ENCODE measurements at places on chromosomes 4 and X. TPM values are rescaled to one million over a fixed set of nuclear protein-coding genes. Genes with fewer than 3 reads are reported as not detected.

The KLKB1 gene
- not detected for total RNA-seq

DNA sequence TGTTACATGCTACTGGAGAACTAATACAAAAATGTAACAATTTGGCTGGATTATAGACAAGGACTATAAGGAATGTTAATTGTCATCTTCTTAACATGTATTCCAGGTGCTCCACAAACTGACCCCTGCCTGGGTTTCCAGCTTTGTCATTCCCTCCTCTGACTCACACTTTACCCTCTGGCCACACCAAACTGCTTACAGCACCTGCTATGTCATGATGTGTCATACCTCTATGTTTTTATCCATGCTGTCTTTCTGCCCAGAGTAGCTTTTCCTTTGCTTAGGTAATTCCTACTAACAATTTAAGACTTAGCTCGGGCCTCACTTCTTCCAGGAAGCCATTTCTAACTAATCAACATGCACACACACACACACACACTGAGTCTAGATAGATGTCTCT lies 14.0 kb upstream of the SHROOM4 start:
- DNase-seq: no peak

- no peak for DNase-seq
These were observed 307.3 kb downstream of the RAPGEF2 start for GRCh38 chr4:159410076-159410777.

- DNase-seq: no peak
These were observed 23.0 kb downstream of the CDKL5 start for GRCh38 chrX:18448416-18448815.

GRCh38 chr4:39166669-39167068 lies 15.7 kb upstream of the WDR19 start:
- DNase-seq: no peak

- no peak for DNase-seq
These were observed 370.8 kb downstream of the GPM6A start for GRCh38 chr4:175441256-175441655.

GRCh38 chr4:154939851-154940250 lies 158.8 kb downstream of the RBM46 start:
- no peak for DNase-seq

The CXCL3 gene
- total RNA-seq: not detected

DNA sequence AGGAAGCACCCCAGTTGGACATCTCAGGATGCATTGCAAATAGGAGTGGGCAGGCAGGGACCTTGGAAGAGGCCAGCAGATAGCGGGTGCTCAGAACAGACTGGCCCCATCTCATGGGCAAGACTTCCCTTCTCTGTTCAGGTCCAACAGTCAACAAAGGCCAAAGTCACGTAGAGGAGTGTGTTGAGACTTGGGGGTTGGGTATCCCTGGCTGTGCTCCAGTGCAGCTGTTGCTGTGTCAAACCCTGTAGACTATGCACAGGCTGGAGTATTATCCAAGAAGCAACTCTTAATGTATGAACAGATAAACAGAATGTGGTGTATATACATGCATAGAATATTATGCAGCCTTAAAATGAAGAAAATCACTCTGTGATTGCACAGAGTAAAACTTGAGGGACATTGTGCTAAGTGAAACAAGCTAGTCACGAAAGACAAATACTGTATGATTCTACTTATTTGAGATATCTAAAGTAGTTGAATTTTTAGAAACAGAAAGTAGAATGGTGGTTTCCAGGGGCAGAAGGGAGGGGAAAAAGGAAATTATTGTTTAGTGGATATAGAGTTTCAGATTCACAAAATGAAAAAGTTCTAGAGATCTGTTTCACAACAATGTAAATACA lies 192.1 kb upstream of the LCORL start:
- DNase-seq: no peak

DNA sequence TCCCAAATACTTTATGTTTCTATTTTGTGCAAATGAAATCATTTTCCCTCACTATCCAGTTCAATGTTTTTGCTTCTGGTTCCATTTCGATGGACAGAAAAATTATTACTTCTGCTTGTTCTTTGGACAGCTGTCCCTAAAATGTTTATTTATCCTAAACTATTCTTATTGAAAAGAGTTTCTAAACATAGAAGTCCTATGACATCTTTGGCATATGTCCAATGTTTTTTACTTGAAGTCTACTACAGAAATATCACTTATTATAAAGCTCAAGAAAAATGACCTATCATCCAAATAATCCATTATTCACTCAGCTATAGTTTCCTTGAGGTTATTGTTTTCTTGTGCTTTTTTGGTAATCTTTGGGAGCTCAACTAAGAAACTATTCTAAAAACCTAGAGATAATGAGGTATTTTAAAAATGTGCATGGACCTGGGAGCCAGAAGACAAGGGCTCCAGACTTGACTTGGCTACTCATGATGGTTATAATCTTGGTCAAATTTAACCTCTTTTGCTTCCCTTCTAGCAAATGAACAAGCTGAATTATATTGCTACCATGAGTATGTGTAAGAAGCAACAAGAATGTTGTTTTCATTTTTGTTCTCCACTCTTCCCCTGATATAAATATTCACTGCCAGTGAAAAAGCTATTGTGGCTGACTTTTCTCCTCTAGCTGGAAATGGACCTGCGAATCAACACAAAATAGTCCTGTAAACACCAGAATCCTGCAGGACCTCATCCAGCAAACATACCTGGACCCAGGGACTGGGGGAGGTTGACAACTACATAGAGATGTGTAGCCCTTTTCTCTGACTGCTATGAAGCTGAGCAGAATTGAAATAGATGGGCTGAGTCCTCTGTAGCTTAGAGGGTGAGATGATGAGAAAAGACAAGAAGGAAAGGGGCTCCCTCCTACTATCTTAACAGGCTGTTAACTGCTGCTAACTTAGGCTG lies 137.4 kb downstream of the FRYL start:
- no peak for DNase-seq

GRCh38 chrX:10743476-10743875 lies 123.1 kb upstream of the MID1 start:
- DNase-seq: no peak

DNA sequence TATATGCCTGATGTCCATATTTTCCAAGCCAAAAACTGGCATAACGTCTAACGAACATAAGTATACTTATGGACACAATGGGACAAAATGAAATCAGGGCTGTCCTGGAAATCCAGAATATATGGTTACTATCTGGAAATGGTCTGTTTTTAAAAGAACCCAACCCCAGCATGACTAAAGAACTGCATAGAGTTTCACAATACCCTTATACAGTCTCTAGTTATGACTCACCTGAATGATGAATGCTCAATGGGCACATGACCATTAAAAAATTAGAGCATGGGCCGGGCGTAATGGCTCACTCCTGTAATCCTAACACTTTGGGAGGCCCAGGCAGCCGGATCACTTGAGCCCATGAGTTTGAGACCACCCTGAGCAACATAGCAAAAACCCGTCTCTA lies 31.8 kb downstream of the AMMECR1 start:
- DNase-seq: no peak

DNA sequence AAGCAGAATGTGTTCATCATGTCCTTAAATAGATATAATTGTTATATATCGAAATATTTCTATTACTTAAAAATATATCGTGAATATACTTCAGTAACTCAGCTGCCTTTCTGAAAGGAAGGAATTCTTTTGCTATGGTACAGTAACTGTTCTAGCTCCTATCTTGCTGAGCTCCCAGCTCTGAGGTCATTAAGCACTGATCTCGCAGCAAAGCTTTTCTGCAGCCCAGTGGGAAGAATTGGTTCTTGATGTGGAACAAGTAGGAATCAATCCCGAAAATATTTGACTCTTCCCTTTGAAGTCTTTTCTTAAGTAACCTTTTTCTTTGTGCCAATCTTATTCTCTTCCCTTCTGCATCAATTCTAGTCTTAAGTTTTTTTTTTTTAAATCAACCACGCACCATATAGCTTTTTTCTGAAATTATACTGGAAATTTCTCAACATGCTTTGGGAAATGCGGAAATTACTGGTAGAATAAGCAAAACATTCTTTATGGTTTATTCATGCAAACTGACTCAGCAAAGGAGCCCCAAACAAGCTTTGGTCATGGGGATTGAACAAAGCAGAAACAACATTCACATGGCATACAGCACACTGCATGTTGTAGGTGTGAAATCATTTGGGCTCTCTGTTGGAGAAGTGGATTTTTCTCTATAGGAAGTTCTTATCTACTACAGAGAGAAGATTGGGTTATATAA lies 428.9 kb upstream of the GNPDA2 start:
- DNase-seq: no peak

The FANCB gene
- total RNA-seq: 17.9 TPM

DNA sequence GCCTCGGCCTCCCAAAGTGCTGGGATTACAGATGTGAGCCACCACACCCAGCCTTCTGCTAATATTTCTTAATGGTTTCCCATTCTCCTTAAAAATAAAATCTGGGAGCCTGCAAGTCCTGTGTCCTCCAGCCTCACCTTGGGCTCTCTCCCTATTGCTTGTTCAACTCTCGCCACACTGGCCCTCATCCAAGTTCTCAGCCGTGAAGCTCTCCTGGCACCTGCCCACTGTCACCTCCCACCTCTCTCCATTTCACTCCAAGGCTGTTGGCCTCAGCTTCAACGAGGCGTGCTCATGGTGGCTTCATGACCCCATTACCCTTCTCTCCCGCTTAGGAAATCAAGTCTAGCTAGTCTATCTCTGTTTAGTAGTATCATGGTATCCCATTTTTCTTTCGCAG lies 9.5 kb upstream of the ETNPPL start:
- DNase-seq: no peak

The USP17L21 gene
- total RNA-seq: not detected

- no peak for DNase-seq
These were observed 48.8 kb downstream of the IGFBP7 start for GRCh38 chr4:57061395-57061794.

The SLITRK4 gene
- total RNA-seq: not detected

The DMRTC1 gene
- total RNA-seq: not detected

DNA sequence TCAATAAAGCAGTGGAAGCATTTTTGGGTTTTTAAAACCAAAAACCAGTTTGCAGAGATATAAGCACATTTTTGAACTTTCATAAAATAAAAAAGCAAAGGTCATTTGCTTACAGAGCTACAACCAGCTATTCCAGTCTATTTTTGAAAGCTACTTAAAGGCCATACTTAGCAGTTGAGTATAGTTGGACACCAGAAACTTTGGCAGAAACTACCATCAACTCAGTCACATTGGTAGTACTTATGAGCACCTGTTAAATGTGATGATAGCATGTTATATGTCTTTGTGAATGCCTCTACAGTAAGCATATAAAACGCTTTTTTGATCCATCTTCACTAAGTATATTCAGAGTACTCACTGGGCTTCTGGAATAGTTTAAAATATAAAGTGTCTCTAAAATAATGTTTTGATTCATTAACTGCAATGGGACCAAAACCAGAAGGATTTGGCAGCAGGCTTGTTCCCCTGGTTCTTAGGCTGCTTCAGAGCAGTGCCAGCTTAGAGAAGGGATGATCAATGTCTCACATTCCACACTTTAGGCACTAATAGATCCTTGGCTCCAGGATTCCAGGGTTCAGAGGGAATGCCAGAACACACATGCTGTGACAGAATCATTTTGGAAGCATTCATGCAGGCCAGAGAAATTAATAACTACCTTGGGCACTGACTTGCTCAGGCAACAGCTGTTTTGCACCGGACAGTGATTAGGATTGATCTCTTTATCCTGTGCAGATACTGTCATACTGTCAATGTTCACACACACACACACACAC lies 103.9 kb downstream of the IQCM start:
- DNase-seq: no peak

DNA sequence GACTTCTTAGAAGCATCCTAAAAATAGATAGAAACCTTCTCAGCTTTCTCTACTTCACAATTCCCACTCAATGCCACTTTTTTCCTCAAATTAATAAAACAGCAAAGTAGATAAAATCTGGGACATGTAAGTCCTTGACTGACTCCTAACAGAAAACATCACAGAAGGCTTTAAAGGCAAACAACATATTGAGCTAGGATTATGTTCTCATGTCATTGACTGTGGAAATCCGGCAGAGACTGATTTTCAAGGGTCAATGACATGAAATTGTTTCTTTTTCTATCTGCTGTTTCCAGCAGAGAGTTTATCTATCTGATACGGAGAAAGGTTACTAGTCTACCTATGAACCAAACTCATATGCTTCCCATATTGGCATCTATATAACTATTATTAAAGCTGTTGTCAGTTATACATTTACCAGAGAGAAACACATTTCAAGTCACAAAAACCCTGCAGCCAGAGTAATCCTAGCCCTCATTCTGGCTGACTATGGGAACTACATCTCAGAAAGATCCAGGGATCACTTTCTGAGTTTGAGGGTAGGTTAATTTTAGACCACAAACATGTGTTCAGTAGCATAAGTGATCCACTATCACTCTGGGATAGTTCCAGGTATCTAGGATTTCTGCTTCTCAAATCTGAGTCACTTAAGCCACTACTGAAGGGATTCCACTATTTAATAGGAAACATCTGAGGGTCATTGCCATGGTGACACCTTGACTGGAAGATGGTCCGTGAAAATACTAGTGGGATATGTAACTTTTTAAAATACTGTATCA lies 147.6 kb downstream of the PPP3CA start:
- DNase-seq: no peak

DNA sequence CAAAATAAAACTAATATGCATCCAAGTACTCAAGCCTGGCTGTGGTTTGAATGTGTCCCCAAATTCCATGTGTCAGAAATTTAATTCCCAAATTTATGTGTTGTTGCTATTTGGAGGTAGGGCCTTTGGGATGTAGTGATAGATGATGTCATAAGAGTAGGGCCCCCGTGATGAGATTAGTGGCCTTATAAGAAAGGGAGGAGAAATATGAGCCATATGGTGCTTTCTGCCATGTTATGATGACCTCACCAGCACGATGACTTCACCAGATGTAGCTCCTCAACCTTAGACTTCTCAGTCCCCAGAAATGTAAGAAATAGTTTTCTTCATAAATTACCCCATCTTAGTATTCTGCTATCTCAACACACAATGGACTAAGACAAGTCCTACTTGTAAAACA lies 2264.0 kb downstream of the ARAP2 start:
- DNase-seq: no peak

GRCh38 chr4:58514299-58514698 lies 1404.1 kb upstream of the IGFBP7 start:
- DNase-seq: no peak

- DNase-seq: no peak
These were observed 146.4 kb upstream of the DIAPH2 start for GRCh38 chrX:96538104-96538725.

- DNase-seq: no peak
These were observed 67.9 kb upstream of the PUDP start for GRCh38 chrX:7215842-7216241.

DNA sequence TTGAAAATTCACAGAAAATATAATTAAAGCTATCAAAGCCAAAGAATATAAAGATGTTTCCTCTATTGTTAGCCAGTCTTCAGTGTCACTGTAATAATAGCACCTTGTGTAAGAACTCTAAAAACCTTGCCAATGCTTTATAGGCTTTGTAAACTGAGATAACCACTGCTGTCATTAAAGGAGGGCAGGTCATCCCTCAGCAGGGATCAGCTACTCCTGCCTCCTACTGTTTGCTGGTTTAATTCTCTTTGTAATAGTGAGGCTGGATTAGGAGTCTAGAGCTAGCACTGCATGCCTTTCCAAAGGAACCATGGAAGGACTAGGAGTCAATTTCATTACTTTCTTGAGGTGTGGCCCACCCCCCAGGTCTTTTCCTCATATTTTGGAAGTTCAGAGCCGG lies 46.2 kb downstream of the FHIP1A start:
- no peak for DNase-seq

The FGA gene
- total RNA-seq: not detected
